Thoracic aorta (tissue), 2 donors: ENCODE measurements at places on chromosomes 11 and 22.

DNA sequence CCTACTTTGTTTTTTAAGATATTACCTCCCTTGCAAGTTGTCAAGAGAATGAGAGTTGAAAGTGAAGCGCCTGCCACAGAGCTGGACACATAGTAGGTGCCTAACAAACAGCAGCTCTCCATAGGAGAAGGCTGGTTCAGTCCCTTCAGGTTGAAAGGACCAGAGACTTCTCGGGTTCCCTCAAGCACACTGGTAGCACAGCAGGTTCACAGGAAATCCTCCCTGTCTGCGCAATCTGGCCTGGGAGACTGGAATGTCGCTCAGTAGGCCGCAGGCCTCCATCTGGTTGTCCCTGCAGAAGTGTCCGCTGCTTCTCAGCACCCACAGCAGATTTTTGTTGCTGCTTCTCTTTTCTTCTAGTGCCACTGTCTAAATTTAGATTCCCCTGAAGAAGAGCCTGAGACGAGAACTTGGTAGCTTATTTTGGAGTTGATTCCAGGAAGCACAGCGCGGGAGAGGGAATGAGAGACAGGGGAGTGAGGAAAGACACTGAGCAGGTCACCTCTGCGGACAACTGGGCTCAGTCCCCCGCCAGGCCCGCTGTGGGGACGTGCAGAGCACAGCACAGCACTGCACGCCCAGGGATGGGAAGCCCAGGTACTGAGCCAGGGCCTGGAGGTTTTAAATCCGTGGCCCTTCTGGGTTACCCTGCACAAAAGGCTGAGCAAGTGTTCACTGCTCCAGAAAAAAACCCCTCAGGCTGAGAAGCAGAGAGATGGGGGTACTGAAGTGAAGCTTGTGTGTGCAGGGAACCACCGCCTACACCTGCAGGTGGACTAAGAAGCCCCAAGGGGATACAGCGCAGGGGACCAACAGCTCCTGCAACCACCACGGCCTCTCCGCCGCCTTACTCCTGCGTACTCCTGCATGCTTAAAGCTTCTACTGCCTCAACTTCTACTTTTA lies 31.6 kb downstream of the RBX1 start:
- DNase-seq, result no peak

DNA sequence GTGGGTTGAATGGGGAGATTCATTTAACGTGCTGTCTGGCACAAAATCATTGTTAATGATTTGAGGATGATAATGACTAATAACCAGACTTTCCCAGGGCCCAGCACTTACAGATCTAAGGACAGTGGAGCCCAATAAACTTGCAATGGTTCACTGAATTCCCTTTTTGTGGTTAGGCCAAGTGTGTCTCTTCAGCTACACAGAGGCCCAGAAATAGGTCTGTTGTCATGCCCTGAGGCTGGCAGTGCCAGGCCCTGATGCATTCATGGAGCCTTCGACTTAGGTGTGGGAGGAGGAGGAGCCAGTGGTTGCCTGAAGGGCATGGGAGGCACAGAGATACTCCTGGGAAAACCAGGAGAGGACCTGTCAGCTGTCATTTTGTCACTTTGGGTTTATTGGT lies 56.1 kb downstream of the KIAA1671 start:
- no peak for DNase-seq

GRCh38 chr11:3994030-3994640 lies 100.5 kb upstream of the RRM1 start:
- DNase-seq, result no peak

DNA sequence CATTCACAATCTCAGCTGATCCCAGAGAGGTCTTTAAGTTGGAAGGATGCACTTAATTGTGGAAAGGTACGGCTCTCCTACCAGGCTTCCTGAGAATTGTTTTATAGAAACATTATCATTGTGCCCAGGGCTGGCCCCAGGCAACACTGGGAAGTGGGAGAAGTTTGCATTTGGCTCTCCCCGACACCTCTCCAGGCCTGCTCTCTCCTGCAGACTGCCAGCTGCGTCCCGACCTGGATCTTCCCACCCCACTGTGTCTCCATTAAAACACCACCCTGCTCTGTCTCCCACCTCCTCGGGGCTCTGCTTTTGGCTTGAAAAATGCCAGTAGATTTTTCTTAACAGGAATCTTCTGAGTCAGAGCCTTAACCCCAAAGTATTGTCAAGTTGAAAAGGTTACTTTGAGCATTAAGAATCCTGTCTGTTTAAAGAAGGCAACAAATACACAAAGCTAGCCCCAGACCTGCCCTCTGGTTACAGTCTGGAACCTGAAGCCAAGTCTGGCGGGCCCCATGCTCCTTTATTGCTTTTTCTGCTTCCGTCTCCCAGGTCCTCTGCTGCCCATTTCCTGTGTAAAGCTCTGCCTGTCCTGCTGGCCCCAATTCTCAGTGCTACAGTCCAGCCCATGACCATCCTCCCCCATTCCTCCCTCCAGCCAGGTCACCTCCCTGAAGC lies 530.2 kb downstream of the SOX6 start:
- no peak for DNase-seq

DNA sequence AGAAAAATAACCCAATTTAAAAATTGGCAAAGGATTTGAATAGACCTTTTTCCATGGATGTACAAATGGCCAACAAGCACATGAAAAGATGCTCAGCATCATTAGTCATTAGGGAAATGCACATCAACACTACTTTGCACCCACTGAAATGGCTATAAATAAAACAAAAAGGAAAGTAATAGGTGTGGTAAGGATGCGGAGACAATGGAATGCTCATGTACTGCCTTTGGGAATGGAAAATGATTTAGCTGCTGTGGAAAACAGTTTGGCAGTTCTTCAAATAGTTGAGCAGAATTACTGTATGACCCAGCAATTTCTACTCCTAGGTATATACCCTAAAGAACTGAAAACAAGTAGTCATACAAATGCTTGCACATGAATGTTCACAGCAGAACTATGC lies 37.4 kb downstream of the LARGE2 start:
- DNase-seq, result no peak

DNA sequence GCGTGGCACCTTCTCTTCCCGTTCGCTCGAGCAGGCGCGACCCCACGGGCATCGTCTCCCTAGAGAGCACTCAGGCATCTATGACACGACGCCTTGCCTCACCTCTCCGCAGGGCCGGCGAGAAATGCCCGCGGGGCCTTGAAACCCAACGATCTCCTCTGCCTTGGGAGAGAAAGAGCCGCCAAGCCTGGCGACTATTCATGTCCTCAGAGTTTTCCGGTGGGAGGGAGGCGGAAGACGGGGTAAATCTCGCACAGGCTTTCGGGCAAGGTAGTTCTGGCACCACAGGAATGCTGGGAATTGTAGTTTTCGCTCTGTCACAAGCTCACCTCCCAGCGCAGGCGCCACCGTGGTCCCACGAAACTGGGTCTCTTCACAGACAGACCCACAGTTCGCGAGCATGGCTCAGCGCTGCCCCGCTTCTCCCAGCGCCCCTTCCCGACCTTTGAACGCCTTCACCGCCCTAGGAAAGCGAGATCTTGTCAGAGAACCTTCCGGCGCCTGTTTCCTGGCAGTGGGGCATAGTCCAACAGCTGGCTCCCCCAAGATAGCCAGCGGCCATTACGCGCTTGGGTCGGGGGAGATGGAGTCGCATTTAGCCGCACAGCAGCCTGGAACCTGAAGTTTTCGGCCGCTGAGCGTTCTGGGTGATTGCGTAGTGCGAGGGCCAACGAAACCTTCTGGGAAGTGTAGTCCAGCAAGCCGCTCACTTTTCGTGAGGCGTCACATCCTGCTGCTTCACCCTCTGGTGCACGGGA lies at the start of gene CCDC90B:
Gene CCDC90B (minus strand): TSS at position 597 of the 758 bp plus-strand sequence. CDS start 395 bp downstream, at position 202.
- DNase-seq, result peak; percentile 89

GRCh38 chr22:42294034-42294985 lies 23.9 kb upstream of the TCF20 start:
- no peak for DNase-seq

DNA sequence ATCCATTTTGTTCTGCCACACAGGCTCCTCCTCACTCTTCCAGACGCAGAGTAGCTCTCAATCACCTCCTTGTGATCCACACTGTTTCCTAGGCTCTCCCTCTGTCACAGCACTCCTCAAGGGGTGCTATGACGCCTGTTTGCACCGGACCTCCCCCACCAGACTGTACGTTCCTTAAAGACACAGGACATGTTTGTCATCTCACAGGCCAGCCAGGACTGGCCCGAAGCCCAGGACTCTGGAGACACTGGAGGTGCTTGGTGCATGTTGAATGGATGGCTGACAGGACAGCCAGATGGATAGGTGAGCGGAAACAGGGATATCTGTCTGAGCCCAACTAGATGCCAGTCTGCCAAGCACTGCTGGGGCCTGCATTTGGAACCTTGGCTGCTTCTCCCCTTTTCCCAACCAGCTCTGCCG lies 13.6 kb downstream of the PLA2G6 start:
- DNase-seq, result no peak

- DNase-seq, result no peak
These were observed 33.9 kb downstream of the PRDM11 start for GRCh38 chr11:45180179-45180847.

DNA sequence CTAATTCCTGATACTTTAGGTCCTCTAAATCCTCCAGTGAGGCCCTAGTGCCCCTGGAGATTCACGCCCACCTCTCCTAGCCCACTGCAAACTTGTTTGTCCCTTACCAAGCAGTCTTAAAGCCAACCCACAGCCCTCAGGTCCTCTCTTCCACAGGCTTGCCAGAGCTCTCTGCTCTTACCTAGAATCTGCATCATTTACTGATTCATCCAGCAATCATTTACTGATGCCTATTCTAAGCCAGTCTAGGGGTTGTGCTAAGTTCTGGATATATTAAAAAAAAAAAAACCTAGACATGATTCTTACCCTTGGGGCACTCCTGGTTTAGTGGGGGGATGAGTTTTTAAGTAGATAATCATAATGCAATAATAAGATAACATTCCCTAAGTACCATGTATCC lies 43.0 kb upstream of the PLET1 start:
- no peak for DNase-seq

- DNase-seq, result no peak
These were observed 35.6 kb downstream of the KIF18A start for GRCh38 chr11:28072321-28072720.

DNA sequence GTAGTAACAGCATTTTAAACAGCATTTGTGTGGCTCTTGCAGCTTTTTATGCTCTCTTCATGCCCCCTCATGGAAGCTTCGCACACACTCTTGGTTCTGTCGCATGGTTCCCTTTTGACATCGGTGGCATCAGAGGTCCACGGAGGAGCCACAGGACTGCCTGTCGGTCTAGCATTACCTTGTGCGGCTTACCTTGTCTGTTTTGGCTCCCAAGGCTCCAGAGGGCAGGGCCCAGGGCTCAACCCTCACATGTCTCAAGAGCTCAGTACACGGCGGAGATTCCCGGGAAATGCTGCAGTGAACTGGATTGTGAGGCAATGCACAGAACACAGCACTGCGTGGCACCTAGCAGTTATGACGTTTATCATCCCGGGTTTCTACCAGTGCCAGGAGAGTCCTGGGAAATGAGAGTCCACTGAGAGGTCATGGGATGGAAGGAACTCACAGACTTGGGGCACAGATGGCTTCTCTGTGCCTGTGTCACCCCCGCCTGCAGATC lies 1015.8 kb downstream of the TBC1D22A start:
- DNase-seq, result no peak

DNA sequence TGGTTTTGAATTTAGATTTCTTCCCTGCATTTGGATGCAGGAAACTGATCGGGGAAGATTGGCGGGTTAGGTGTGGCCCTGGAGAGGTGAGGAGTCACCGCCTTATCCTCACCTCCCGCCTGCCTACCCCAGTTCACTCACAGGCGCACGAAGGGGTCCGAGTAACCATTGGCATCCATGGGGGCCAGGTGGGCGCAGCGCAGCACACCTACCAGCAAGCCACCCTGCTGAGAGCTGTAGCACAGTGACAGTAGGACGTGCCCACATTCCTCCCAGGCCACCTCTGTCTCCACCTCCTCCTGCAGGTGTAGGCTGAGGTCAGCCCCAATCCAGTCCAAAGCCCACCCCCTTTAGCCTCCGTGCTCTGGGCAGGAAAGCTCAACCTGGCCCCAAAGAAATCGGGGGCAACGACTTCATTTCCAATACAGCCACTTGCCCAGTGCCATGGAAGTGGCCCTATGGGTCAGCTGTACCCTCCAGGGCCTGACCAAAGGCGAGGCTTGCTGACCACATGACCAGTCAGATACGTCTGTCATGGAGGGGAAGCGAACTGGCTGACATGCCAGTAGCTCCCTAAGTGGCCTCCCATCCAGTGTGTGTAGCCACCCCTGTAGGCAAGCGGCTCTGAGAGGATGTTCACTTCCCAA lies 6.7 kb downstream of the NDUFV1 start:
- no peak for DNase-seq

DNA sequence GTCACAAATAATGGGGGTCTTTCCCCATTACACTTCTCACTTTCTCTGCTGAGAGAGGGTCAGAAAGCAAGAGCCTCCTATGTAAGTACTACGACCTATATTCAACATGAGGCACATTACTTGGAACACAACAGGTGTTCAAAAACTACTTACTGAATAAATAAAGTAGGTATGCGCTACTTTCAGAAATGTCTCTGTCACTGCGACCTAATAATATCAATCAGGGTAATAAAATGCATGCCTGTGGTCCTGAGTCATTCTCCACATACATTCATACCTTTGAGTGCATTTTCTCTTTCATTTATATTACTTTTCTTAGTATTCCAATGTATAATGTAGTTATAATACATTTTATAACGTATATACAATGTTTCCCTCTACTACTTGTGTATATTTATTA lies 838.9 kb downstream of the DLG2 start:
- DNase-seq, result no peak

- DNase-seq, result no peak
These were observed 24.2 kb downstream of the MED15 start for GRCh38 chr22:20531404-20532201.

DNA sequence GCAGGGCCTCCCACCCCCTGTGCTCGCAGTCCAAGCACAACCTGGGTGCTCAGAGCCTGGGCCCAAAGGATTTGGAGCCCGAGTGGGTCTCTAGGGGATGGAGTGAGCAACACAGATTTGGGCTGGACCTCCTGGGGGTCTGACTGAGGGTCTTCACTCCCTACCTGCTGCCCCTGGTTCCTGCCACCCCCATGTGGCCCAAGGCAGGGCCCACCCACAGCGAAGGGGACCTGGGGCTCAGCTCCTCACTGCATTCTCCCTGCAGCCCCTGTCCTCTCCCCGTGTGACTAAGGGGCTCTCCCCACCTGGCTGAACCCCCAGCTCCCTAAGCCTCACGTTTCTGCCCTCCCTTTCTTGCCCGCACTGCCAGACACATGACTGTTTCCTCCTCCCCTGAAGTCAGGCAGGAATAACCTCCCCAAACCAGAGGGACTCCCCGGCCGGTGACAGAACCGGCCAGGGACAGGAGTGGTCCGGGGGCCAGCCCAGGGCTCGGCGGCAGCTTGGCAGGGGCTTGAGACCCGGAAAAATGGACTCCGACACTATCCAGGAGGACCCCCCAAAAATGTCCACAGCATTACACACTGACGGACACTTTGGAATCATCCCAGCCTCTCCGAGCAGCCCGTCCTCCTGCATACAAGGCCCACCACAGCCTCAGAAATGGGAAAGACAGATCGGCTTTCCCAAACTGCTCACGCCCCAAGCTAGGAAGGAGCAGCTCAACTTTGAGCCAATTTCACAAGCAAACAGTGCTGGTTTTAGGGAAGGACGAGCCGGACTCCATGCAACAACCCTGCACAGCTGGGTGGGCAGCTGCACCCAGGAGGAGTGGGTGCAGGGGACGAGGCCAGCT lies 57.8 kb downstream of the BRD1 start:
- DNase-seq, result no peak
